Brain microvascular endothelial cell (primary cell): ENCODE measurements at places on chromosomes 2 and 18.
A peak's percentile ranks its signal among the peaks of the same experiment; 100 is the strongest.

DNA sequence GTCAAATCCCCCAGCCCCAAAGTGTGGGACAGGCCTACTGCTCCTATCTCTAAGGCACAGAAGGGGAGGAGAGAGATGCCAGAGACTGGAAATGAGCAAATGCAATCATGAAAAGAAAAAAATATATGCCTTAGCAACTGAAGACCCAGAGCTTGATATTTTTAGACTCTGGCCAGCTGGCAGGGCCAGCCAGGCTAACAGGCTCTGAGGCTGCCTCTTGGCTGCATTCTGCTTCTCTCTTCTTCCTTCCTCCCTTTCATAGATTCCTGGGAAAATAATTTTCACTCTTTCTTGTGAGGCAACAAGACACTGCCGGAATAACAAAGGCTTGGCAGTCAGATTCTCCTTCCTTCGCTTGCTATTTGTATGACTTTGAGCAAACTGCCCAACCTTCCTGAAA is 209.1 kb downstream of the RAD51AP2 start:
- no peak for DNase-seq

- no peak for DNase-seq
Observed at GRCh38 chr2:237833546-237833945, 25.9 kb upstream of the RAMP1 start.

DNA sequence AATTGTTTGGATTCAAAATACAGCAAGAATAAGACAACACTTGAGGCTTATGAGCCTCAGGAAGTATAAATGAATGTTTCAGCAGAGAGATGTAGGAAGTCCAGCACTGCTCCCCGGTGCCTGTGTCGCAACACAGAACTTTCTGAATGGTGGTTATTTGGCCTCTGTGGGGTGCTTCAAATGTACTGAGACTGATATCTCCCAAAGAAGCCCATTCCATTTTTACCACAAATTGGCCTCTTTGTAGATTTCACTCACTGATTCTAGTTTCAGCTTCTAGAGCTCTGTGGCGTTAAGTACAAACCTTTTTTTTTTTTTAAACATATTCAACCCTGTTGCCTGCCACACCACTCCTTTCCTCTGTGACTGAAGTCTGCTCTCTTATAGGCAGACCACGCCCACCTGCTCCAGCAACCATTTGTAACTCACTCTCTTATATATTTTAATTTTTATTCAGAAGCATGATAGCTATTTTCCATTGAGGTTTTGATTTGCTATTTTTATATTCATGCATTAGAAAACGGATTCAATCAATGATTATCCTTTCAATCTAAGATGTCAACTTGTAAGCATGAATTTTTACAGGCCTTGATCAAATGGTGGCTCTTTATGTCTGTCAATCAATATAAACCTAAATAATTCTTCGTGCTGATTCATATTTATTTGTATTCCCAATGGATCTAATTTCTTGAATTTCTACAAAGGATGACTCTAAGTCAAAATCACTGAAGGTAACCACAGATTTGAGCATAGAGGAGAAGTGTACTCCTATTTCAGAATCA is 277.1 kb upstream of the CCDC68 start:
- no peak for DNase-seq

- DNase-seq = no peak
Observed at GRCh38 chr2:30677861-30678385, 129.3 kb downstream of the CAPN13 start.

DNA sequence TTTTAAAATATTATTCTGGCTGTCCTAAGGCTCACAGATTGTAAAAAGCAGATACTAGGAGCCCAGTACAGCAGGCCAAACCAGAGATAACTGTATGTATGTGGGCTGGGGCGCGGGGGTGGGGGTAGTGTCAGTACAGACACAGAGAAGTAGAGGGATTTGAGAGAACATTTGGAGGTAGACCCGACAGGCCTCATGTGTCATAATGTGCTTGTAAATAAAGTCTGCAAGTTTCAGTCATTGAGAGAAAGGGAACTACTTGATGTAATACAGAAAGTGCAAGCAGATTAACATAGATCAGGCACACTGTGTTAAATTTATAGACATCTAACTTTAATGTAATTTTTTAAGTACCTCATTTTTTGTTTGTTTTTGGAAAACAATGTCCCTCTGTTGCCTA is 7.4 kb upstream of the POLI start:
- no peak for DNase-seq

DNA sequence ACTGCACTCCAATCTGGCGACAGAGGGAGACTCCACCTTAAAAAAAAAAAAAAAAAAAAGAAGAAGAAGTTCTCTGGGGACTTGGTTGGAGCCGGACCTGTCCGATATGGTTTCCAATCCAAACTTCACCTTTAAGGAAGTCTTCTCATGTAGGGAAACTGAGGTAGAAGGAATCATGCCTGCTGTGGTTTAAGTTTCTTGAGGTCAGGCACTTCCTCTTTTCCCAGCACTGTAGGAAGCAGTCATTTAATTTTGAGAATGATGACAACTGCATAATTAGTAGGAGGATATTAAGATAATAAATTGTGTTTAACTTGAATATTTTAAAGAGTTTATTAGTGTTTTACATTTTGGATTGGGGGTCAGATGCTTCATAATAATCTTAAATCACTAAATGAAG is 62.9 kb downstream of the KCNE4 start:
- no peak for DNase-seq

DNA sequence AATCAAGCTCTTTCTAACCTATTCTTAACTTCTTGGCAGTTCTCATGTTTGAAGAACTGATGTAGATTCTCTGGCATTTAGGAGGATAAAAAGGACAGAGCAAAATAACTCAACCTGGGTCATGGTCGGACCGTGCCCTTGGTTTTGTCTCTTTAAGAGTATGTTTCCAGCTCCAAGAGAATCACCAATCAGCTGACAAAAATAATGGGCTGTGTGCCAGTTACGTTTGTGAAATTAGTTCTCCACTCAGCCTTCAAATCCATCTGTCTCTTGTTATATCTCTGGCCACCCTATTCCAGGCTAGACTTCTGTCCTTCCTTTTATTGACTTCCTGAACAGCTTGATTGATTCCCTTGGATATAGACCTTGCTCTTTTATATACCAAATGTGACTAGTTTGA is 225.7 kb downstream of the EPHA4 start:
- DNase-seq = no peak

- no peak for DNase-seq
Observed at GRCh38 chr18:67001052-67001451, 397.2 kb upstream of the CDH19 start.

GRCh38 chr2:235091421-235091820 is 139.6 kb downstream of the SH3BP4 start:
- no peak for DNase-seq

DNA sequence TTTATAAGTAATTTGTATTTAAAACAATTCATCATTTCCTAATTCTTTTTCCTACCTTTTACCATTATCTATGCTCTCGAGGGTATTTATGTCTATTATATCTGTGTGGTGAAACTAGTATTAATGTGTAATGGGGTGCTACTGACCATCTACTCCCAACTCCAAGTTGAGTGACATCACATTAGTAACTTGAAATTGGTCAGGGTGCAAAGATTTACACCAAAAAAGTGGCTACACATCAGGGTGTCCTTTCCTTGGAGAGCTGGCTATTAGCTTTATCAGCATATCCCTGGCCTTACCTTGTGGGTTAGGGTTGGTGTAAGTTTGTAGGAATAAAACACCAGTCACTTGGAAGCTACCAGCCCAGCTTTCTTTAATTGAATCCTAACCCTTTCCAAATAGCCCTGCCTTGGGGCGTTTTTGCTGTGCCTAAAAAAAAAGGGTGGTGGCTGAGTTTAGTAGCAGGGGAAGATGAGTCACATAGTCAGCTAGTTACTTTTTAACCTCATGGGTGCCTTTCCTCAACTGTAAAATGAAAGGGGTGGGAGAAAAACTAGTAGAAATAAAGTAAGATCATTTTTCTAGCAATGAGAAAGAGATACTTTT is 14.0 kb downstream of the ANXA4 start:
- DNase-seq = no peak

- DNase-seq = peak; percentile 66
Observed at GRCh38 chr18:12838178-12838634, 45.8 kb downstream of the PTPN2 start.

GRCh38 chr2:26561918-26562810 is 79.0 kb downstream of the CIB4 start:
- no peak for DNase-seq

DNA sequence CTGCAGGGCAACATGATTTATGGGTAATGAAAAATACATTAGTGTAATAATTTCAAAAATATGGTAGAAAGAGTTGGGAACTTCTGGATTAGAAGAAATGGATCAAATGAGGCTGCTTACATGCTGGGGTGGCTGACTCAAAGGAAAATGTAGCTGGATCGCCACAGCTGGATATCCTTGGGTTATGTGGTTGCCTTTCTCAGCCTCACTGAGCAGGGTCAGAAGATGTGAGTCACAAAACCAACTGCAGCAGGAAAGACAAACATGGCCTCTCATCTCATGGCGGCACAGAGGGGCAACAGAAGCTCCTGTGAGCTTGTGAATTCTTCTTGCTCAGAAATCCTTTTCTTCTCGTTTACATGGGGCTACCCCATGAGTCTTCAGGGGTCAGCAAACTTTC is 317.1 kb upstream of the SPRED2 start:
- peak; percentile 92 for DNase-seq
